ENCODE measurements at places on chromosomes 7 and 10.

DNA sequence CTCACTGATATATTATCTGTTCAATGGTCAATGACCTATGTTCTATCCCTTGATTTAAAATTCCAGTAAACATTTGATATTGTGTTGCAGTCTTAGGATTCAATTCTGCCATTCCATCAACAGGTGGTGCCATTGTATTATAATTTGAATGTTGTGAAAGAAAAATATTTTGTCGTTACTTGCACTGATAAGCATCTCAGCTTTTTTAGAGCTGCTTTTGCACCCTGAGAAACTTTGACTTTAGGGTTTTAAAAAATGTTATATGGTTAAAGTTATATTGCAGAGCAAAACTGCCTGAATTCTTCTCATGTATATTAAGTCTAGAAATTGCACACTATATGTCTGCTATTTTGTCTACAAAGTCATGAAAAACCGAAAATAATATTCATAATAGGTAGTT is 18.8 kb upstream of the MINDY3 start:
- DNase-seq: peak; percentile 26

DNA sequence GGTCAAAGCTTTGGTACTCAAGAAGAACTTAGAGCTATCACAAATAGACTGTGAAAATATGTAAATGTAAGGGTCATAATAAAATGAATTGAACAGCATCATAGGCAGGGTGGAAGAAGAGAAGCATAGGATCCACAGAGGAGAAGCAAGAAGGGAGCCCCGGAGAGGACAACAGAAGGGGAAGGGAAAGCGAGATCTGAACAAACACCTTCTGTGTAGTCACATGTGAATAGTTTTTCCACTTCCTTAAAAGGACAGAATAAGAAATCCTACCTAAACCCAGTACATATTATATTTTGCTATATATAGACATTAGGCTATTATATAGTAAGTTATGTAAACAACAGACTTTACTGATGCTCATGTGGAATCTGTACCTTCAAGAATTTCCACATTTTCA is 160.2 kb downstream of the DKK1 start:
- no peak for DNase-seq

GRCh38 chr7:155255621-155256020 is 42.1 kb upstream of the INSIG1 start:
- no peak for DNase-seq

DNA sequence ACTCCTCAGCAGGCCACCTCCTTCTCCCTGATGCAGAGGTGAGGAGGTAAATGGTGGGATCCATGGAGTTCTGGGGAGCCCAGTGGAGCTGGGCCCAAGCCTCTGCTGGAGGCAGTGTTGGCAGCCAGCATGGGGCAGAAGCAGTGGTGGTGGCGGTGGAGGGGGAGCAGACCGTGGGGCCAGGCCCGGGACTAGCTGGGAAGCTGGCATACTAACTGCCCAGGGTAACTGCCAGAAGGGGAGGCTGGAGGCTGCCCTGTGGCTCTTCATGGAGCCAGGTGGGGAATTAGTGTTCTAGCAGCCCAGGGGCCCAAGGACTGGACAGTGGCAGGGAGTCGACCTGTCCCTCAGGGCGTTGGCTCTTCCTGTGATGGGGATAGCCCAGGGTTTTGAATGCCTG is 16.1 kb upstream of the SMARCD3 start:
- no peak for DNase-seq

- DNase-seq: no peak
Measured at GRCh38 chr10:22978287-22978686, 50.4 kb downstream of the ARMC3 start.

GRCh38 chr7:141178486-141179135 is 104.7 kb downstream of the TMEM178B start:
- no peak for DNase-seq

DNA sequence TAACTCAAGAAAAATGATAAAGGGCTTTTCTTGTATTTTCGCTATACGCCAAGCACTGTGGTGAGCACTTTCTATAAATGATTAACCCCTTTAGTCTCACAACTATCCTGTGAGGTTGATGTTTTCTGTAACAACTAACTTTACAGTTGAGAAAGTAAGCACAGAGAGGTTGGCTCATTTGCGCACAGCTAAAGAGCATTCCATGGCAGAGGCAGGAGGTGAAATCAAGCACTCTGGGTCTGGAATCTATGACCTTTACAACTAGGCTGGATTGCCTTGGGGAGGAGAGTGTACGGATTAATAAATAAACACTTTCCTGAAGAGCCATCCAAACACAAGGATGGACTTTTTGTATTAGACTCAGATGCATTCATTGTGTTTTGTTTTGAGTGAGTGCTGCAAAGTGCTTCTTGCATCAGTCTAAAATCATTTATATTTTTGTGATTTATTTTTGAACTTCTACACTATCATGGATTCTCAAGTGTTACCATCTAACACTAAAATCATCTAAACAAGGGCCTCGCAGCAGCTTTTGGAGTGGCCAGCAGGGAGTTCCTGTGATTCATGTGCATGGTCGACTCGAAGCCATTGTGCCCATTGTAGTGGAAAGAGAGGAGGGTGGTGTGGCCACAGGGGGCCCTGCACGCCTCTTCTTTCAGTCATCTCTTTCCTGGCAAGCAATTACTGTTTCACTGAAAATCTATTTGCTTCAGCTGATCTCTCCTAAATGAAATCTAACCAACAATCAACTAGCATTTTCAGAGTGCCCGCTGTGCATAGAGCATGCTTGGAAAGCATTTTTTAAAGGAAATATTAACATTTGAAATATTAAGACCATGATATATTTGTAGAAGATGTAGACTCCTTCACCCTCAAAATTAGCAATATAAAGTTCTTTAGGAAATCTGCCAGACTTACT is 633.4 kb upstream of the COBL start:
- DNase-seq: no peak

DNA sequence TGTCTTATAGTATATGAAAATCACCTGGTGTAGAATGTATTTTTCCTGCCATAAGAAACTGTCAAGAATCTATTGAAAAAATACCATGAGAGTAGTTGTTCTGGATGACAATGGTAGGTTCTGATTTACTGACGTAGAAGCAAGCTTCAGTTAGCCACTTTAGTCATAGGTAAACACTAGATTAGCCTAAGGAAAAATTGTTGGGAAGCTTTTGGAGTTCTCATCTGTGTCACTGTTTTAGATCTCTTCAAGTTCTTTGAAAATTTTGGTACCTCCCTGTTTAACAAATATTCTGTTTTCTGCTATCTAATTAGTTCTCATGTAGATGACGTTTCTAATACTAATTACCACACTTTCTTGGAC is 131.8 kb downstream of the ADK start:
- no peak for DNase-seq

DNA sequence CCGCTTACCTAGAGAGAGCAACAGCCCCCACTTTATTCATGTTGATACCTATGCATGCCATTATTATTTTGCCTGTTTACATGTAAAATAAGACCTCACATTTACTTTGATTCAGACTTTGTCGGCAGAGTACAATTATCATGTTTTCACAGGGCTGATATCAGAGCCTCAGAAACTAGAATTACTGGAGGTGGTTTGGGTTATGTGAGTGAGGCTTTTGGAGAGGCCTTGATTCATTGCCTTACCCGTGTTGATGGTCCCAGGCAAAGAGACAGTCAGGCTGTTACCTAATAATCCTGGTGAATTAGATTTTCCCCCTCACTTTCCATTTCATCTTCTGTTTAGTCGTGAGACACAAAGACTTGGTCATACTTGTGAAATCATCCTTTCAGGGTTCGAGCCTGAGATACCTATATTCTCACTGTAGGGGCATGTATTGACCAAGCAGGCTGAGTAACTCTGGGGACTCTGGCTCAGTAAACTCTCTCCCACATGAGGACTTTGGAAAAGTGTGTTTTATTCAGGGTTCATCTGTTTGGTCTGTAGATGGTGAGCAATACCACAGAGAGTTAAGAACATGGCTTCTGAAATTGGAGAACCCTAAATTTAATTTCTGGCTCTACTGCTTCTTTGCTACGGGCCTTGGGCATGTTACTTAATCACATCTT is 150.9 kb downstream of the CELF2 start:
- DNase-seq: no peak

GRCh38 chr7:94634502-94634901 is 21.4 kb downstream of the SGCE start:
- DNase-seq: no peak

- DNase-seq: no peak
Measured at GRCh38 chr7:85065888-85066485, 120.9 kb downstream of the SEMA3D start.

- no peak for DNase-seq
Measured at GRCh38 chr7:129671266-129671665, 59.7 kb downstream of the NRF1 start.

GRCh38 chr10:128400564-128400963 is 274.3 kb upstream of the MKI67 start:
- no peak for DNase-seq

- no peak for DNase-seq
Measured at GRCh38 chr7:142568435-142569097, 180.7 kb upstream of the PRSS1 start.

DNA sequence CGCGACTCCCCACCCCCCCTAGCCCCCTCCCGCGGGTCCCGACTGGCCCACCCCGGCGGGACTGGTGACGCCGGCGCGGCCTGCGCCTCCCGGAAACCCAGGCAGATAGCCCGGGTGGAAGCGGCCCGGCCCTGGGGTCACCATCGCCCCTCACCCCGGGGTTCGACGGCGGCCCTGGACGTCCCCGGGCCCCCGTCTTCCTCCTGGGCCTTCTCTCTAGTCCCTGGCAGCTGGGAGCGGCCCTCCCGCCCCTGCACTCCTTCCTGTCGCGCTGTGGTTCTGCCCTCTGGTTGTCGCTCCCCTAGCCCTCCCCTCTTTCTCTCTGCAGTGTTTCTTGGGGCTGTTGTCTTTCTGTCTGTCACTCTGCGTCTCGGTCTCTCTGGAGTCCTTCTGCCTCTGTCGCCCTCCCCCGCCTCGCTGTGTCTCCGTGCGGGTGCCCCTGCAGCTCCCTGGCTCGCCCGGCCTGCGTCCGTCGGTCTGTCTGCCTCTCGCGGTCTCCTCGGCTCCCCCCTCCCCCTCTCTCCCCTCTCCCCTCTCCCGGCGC is 90.5 kb upstream of the PAX2 start:
- no peak for DNase-seq

DNA sequence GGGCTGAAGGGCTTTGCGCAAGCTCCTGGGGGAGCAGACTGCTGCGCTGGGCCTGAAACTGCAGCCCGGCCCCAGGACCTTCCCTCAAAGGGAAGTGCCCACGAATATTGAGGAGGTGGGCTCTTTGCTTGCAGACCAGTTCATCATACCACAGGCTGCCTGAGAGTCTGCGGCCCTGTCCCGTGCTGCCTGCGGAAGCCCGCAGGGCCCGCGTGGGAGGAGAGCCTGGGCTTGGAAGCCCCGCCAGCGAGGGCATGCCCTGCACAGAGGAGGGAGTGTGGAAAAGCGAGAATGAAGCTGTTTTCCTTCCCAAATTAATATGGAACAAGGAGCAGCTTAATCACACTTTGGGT is 83.6 kb upstream of the MKI67 start:
- DNase-seq: no peak

DNA sequence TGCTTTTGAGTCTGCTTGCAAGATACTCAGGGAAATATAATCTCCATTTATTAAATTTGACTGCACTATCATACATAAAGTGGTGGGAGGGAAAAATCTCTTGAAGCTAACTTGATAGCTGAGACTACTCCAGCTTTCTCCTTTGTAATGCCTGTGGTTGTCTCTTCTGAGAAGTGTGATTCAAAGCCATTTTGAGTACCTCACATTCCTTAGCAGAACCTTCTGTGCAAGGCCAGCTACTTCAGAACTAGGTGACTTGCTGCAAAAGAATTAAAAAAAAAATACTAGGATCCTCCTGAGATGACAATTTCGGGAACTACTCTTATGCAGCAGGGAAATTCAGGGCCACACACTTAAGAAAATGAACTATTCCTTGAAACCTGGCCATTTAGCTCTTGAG is 294.8 kb downstream of the MDFIC start:
- no peak for DNase-seq

Data from hepatocyte (in vitro differentiated cells).